NCI-H1436 treated with DMSO at 0.1 percent for 48 hours (cell line): ENCODE measurements at places on chromosomes 1 and 21.

DNA sequence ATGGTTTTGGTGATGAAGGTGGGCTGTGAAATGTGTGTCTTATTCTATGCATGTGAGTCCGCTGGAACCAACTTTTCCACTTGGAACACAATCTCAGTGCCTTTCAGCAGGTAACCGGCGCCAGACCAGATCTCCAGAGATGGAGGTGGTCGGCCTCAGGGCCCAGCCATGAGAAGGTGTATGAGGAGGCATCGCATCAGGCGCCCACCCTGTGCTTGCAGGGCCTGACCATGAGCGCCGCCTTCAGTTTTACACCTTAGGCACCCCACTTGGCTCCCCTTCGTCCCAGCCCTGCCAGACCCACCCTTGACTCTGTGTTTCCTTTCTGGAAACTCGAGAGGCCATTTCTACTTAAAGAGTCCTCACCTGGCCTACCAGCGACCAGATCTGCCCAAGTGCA, 48.6 kb upstream of the ATF3 start:
- no peak for DNase-seq

- DNase-seq = no peak
Observed at GRCh38 chr1:57506941-57507340, 83.1 kb upstream of the DAB1 start.

DNA sequence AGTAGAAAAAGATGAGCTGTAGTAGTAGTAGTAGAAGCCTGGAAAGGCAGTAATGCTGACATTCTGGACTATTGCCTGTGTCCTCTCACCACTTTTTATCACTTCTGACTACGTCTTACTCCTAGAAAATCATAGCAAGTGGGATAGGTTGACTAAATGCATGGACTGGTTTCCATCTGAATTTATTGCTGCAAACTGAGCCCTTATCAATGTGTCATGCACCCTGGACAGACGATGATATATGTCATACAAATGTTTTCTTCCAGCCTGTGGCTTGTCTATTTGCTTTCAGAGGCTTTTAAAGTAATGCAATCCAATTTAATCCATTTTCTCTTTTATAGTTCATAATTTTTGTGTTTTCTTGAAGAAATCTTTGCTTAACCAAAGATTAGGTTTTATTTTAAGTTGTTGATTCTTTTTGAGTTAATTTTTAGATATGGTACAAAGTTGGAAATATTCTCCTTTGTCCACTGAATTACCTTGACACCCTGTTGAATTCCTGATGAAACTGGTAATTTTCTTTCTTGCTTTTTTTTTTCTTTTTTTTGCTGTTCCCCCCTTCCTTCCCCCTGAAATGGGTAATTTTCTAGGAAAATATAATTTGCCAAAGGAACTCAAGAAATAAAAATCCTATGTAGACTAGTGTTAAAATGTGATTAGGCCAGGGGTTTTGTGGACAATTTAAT, 47.1 kb downstream of the PHACTR4 start:
- no peak for DNase-seq

DNA sequence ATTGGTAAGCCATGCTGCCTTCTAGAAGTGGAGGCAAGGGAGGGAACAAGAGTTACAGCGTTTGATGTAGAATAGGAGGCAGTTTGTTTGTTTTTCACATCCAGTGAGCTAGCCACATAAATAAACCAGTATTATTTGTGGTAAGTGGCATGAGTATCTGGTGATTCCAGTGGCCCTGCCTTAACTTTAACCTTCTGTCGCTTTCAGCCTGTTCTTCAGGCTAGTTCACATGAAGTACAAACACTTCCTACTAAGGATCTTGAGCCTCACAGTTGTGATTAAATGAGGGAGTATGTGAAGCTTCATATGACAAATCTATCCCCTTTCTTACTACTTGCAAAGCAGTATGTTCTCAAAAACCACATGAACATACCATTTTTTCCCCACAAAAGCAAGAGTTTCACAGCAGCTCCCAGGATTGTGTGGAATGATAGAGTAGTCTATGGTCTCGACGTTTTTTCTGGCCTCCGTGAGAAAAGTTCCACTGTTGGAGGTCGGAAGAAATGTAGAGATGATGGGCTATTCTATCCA, 59.5 kb downstream of the PHACTR4 start:
- DNase-seq = no peak

- DNase-seq = no peak
Observed at GRCh38 chr1:117147856-117148588, 26.5 kb upstream of the TRIM45 start.

- DNase-seq = no peak
Observed at GRCh38 chr1:19703280-19703679, 38.6 kb downstream of the HTR6 start.

GRCh38 chr1:117838911-117839310, 90.5 kb downstream of the GDAP2 start:
- DNase-seq = no peak

DNA sequence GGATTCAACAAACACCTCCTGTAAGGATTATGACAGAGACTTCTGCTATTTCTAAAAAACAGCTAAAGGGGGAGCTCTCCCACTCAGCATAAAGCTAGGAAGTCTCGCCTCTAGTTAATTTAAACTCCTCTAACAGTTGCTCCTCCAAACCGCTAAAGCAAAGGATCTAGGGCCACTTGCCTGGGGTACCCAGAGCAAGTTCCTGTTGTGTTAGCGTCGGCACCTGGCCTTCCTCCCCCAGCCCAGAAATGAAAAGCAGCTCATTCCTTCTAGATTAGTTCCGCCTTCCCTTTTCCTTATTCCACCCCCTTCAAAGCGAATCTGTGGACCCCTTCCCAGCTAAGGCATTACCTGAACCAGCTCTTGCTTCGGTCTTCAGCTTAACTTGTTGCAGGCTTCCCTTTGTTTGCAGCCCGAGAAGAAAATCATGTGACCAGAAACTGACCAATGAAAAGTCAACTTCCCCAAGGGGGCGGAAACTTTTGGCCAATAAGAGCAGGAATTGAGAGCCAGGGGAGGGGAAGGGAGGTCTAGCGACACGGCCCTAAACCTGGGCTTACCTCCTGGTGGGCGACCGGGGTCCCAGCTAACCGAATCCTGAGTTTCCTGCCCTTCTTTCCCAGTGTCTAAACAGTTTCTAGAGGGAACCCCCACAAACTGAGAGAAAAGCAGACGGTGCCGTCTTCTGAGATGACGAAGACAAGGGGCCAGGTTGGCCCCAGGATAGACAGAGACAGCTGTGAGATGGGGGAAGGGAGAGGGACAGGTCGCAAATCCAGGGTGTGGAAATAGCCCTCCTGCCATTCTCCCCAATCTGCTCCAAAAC, at the start of gene PBXIP1:
TSS of gene PBXIP1 (minus strand) at position 382 of the 826 bp plus-strand sequence. CDS start 2,378 bp downstream, outside the sequence.
- peak; percentile 49 for DNase-seq

- no peak for DNase-seq
Observed at GRCh38 chr1:84436876-84437655, 38.8 kb downstream of the DNASE2B start.

- no peak for DNase-seq
Observed at GRCh38 chr1:154821083-154821482, 49.0 kb downstream of the KCNN3 start.

GRCh38 chr1:33392639-33393038, 38.3 kb downstream of the PHC2 start:
- DNase-seq = peak; percentile 50

DNA sequence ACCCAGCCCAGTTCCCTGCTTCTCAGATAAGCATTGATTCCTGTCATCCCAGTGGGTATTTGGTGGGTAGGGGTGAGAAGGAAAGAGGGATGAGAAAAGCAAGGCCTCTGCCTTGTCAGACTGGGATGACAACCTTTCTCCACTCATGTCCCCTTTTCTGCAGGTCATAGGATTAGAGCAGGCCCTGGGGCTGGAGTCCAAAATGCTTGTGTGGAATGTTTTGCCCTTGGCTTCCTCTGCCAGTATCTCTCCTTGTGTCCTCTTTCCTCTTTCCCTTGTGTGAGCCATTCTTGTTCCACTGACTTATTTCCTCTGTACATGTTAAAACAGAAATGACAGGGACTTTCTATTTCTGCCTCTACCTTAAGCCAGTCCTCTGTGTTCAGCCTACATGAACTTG, 4.1 kb downstream of the ATP2B4 start:
- DNase-seq = no peak

GRCh38 chr21:39346206-39346605, 2.7 kb downstream of the HMGN1 start:
- DNase-seq = no peak

- DNase-seq = no peak
Observed at GRCh38 chr1:220652995-220653394, 37.2 kb upstream of the C1orf115 start.

DNA sequence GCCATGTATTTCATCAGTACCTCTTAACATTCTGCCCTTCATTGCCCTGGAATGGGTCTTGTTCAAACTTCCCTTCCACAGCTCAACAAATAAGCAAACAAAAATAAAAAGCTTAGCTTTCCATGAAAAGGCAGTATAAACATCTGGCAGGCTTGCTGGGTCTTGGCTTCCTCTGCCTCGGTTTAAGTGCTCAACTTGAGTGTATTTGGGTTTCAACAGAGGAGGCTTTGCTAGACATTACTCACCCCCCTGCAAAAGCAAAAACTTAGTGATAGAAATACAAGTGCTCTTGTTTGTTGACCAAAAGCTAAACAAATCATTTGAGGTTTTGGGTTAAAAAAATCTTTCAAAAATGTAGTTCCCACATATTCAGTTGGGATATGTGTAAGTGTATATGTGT, 518.5 kb downstream of the PLPP3 start:
- DNase-seq = no peak

DNA sequence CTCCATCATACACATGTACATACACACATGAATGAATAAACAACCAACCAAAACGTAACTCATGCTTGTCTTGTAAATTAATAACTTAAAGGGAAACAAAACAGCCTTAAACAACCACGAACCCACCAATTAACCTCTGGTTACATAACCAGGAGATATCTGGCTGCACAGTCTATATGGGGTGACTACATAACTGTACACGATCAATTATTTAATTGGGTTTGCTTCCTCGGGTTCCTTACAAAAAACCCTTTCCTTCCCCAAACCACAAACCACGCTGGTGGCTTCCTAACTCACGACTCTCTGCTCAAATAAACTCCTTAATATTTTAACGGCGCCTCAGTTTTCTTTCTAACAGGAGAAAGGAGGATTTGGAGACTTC, 744 bp downstream of the ZNF670 start:
- DNase-seq = no peak

GRCh38 chr1:40633931-40634376, 31.5 kb downstream of the RIMS3 start:
- DNase-seq = no peak

- DNase-seq = no peak
Observed at GRCh38 chr1:84368441-84368840, 29.8 kb upstream of the DNASE2B start.

DNA sequence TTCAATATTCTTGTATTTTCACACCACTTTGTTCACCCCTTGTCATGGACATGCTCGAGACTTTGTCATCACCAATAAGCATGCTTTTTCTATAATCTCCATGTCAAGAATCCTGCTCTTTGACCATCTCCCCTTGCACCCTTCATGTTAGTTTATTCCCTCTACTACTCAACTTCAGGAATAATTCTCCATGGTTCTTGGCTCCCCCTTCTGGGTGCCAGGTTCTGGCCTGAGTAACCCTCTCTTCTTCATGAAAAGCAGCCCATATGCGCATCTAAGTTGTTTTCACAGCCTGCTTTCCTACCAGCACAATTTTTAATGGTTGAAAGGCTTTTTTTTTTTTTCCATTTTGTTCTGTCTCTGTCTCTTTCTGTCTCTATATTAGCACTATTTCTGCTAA, 160.7 kb downstream of the LEPR start:
- no peak for DNase-seq

GRCh38 chr1:22457345-22457744, 5.7 kb downstream of the ZBTB40 start:
- no peak for DNase-seq

DNA sequence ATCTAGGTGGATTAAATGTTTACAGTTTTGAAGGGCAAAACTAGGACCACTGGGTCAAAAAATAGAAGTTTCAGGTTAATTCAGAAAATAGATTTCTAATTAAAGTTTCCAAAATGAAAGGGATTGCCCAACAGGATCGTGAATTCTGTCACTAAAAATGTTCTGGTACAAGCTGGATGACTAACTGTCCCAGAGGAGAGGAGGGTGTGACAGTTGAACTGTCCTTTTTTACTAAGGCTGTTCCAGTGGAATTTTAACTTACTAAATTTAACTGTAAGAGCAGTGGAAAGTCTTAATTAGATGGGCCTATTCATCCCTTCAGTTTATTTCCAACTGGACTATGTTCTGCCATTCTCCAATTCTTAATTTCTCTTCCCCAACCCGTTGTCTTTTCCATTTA, 7.2 kb downstream of the SNX7 start:
- no peak for DNase-seq

- no peak for DNase-seq
Observed at GRCh38 chr1:63330331-63330916, 8.1 kb downstream of the FOXD3 start.

DNA sequence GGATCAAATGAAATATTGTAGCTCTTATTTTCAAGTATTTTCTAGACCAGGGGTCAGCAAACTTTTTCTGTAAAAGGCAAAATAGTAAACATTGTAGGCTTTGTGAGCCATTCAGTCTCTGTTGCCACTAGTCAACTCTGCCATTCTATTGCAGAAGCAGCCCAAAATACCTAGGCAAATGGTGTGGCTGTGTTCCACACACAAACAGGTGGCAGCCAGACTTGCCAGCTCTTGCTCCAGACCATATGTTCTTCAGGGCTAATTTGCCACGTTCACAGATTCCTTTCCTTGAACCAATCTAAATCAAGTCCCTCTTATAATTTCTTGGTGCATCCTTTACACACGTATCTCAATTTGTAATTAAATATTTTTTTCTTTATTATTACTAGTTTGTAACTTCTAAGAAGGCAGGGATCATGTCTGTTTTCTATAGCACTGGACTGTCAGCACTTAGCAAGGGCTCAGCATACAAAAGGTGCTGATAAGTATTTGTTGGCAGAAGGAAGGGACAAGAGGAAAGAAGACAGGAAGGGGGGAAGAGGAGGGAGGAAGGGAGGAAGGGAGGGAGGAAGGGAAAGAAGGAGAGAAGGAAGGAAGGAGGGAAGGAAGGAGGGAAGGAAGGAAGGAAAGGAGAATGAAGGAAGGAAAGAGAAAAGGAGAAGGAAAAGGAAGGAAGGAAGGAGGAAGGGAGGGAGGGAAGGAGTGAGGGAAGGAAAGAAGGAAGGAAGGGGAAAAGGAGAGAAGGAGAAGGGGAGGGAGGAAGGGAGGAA, 106.5 kb upstream of the EDEM3 start:
- DNase-seq = no peak

DNA sequence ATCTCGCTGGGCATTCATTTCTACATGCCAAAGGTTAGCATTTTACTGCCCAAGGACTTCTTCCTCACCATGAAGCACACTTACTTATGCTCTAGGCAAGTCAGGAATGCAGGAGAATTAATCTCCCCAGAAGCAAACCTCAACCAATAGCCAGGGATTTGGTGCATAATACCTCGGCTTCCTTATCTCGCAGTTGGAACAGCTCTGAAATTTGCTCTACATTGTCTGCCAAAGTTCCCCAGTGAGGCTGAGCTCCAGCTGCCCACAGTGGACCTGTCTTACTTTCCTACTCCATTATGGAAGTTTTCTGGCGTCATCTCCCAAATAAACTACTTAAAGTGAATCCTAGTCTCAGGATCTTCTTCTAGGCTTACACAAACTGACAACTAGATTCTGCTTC, 57.6 kb upstream of the PPM1J start:
- DNase-seq = no peak
